ENCODE measurements at places on chromosomes 11 and 22. TPM values are rescaled to one million over a fixed set of nuclear protein-coding genes. Genes with fewer than 3 reads are reported as not detected.

Gene C11orf91
- total RNA-seq: 2.0 TPM

Gene HIKESHI
- total RNA-seq: 31.8 TPM

Gene NPAS4
- not detected for total RNA-seq

Gene APOC3
- not detected for total RNA-seq

Gene OR5A1
- total RNA-seq: not detected

Gene KCTD21
- 18.1 TPM for total RNA-seq

Gene KRTAP5-7
- total RNA-seq: not detected

Gene SGSM1
- not detected for total RNA-seq

Gene NXPE4
- total RNA-seq: not detected

Gene KCNQ1OT1
- total RNA-seq: 2.2 TPM

Gene ME3
- 37.1 TPM for total RNA-seq

Gene HSD17B12
- 53.1 TPM for total RNA-seq

Gene MS4A4A
- not detected for total RNA-seq

Gene BLID
- 1.0 TPM for total RNA-seq

Gene KIAA1671
- 91.0 TPM for total RNA-seq

Gene LGR4
- total RNA-seq: 17.6 TPM

Measured in glomerular endothelial cell (primary cell).